ENCODE measurements at places on chromosomes 7 and 10.

- DNase-seq, result no peak
Observed at GRCh38 chr7:53697913-53698312, 662.5 kb downstream of the POM121L12 start.

DNA sequence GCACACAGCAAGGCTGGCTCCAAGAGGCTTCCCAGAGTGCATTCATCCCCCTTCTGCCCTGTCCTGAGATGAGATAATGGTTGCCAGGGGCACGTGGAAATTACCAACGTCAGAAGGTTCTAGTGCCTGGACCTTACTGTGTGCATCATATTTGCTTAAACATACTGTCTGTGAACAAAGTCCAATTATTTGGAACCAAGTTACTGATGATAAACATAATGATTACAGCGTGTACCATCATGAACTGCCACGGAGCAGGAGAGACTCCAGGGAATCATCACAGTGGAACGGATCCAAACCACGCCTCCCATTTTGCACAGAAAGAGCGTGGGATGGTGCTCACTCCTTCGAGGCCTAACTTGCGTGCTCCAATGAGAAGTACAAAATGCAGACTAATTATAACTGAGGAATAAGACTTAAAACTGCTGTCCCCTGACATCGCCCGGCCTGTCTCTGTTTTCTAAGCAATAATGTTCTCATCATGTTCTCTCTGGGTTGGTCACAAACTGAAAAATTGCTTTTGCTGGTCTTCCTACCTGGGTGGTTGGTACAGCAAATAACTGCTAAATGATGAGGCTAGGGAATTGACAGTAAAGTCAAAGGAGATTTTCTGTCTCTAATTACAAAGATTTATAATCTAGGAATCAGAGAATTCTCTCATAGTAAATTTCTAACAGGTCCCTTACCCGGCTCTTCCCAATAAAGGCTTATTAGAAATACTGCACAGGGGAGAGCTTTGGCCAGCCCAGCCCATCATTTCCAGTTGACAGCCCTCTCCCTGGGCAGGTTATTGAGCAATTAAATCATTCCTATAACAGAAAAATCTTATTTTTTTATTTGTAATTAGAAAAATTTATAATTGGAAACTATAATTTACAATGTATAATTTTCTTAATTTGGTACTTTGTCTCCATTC lies 182.2 kb downstream of the CAMK1D start:
- no peak for DNase-seq

GRCh38 chr10:75058161-75058560 lies 53.3 kb upstream of the SAMD8 start:
- peak; percentile 92 for DNase-seq

DNA sequence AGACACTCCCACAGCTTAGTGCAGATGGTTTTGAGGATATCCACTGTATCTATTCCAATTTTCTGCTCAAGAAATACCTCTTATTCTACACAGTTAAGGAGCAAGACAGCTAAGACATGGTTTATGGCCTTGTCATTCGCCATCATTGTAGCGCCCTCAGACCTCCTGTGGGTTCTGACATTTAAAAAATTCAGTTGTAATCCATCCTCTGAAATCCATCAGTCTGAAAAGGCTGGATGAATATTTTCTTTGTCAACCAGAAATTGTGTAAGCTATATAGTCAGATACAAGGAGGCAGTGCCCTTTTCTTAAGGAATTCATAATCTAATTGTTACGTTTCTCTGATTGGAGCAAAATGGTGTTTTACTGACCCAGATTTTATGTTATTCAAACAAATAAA lies 353.6 kb downstream of the GALNT17 start:
- no peak for DNase-seq

GRCh38 chr7:140672382-140673062 lies at the start of gene ADCK2:
Gene ADCK2, plus strand, starts transcription at chr7:140672945. Its CDS starts 386 bp downstream, at chr7:140673331.
- peak; percentile 95 for DNase-seq

- no peak for DNase-seq
Observed at GRCh38 chr10:129278686-129279085, 188.4 kb upstream of the MGMT start.

DNA sequence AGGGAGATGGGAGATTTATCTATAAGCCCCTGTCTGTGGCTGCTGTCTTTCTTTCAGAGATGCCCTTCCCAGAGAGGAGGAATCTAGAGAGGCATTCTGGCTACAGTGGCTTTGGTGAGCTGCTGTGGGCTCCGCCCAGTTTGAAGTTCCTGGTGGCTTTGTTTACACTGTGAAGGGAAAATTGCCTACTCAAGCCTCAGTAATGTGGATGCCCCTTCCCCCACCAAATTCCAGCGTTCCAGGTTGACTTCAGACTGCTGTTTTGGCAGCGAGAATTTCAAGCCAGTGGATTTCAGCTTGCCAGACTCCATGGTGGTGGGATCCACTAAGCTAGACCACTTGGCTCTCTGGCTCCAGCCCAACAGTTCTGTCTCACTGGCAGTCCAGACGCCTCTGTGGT lies 951.6 kb downstream of the CCSER2 start:
- no peak for DNase-seq

DNA sequence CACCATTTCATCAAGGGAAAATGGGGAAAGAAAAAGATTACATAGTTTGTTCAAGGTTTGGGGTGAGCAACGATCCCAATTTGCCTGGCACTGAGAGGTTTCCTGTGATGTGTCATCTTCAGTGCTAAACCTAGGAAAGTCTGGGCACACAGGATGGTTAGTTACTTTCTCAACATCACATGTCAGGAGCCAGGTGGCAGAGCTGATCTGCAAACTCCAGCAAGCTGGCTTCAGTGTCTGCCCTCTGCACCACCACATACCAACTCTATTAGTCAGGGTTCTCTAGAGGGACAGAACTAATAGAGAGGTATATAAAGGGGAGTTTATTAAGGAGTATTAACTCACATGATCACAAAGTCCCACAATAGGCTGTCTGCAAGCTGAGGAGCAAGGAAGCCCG lies 11.3 kb downstream of the ADAM12 start:
- no peak for DNase-seq

DNA sequence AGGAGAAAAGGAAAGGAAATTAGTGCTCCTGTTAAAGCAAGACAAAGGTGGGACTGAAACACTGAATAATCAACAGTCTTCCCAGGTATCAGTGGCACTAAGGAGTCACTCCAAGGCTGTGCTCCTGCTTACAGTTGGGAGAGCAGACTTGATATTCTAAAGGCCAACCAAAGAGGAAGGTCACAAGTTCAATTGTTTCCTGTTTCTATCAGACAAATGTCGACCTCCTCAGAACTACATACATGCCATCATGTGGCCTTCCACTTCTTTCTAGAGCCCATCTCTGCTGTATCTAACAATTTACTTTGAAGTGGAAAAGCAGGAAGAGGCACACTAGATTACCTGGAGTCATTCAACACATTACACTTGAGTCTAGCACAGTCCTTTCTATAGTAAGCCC lies 3.4 kb downstream of the ZNF239 start:
- DNase-seq, result no peak

- no peak for DNase-seq
Observed at GRCh38 chr7:24438232-24438631, 135.0 kb upstream of the PALS2 start.

GRCh38 chr10:29240986-29241660 lies 47.7 kb upstream of the LYZL1 start:
- peak; percentile 42 for DNase-seq

- no peak for DNase-seq
Observed at GRCh38 chr7:118575393-118575948, 351.0 kb downstream of the ANKRD7 start.

DNA sequence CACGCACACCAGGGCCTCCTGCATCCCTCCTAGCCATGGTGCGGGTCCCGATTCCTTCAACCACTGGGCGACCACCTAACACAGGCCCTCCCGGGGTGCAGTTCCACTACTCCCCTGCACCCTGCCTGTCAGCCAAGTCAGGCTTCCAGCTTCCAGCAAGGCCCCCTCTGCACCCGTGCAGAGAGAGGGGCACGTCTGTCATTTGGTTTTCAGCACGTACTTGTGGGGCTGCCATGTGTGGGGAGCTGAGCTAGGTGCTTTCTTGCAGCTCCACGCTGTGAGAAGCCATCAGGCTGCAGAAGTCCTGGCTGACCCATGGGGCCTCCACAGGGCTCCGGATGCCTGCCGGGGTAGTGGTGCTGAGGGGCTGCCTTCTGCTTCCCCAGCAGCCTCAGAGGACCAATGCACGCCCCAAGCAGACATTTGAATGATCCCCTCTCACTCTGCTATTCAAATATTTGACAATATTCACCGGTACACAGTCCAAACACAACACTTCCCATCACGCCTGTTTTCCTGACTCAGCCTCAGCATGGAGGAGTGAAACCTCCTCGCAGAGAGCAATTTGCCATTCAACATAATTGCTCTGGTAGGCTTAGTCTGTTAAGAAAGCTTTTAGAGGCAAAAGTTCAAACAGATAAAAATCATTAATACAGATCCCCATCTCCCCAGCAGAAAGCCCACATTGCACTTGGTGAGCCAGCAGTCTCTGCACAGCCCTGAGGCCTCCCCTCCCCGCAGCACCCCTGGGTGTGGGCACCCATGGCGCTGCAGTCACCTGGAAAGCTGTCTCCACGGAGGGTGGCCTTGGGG lies 449.9 kb downstream of the PTPRN2 start:
- no peak for DNase-seq
